NCI-H146 (cell line): ENCODE measurements at places on chromosomes 7 and 10.

DNA sequence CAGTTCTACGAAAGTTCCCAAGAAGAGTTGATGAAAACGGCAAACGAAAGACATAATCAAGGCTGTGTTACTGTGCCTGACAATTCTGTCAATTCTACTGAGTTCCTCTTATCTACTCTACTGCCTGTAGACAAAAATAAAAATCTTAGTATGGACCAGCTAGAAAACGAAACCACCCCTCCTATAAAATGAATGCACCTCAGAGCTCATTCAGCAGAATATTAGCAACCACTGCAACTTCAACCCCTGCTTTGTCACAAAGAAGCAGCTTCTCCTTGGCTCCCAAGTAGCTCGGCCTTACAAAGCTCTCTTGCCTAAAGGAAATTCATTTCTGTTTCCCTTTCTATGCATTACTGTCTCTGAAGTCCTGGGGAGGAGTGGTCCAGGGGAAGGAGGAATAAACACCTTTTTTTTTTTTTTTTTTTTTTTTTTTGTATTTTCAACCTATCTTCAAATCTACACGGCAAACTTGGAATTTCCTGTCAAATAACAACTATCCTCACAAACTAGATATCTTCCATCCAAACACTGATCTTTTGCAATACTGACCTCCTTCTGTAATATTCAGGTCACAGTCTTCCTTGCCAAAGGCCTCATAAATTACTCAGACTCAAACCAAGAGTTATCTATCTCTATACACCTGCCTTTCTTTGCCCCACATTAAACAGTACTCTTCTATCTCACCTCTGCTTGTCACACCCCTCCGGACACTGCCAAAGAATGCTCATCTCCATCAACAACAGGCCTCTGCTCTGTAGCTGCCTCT lies 74.3 kb downstream of the GLI3 start:
- no peak for DNase-seq

DNA sequence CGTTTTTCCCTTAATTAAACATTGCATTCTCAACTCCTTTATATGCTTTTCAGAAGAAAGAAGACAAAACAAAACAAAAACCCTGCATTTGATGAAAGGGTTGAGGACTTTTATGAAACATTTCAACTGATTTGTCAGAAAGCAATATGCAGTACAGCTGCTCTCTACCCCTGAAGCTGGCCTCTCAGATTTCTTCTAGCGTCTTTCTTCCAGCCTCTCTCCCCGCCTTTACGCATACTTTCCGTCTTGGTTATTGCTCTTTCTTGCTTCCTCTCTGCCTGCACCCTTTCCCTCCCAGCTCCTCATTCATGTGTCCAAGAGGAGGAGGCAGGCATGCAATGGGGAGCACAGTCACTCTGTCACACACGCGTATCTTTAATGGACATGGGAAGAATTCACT lies 91.0 kb upstream of the COL1A2 start:
- no peak for DNase-seq

DNA sequence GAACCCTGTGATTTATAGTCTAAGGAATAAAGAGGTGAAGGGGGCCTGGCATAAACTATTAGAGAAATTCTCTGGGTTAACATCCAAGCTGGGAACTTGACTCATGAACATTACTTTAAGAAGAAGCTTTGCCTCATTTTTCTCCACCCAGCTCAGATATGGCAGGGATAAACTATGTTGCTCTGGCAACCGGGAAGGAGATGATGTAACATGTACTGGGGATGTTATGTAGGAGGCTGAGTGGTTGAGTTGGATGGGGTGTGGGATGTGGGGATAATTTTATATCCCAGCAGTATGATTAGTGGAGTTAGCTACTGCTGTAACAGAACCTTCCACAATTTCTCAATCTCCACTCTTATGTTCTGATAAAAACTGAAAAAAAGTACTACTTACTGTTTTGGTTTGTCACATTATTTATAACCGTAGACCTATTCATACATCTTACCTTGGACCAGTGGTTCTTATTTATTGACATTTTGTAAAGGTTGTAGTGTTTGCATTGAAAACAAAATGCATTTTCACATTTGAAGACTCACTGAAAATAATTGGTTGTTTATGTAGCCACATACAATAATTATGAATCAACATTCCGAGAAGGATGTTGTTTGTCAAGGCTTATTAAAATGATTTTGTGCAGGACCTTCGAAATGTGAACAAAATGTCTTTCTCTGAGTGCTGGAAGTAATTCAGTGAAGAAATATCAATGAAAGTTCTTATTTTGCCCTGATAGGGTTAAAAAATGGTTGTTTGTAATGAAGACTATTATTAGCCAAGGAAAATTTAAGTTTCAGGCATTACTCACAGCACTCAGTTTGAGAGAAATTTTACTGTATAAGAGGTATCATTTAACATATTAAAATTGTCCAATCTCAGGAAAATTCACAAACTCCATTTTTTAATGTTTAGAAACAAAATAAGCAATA lies 1.3 kb downstream of the OR2F2 start:
- no peak for DNase-seq

DNA sequence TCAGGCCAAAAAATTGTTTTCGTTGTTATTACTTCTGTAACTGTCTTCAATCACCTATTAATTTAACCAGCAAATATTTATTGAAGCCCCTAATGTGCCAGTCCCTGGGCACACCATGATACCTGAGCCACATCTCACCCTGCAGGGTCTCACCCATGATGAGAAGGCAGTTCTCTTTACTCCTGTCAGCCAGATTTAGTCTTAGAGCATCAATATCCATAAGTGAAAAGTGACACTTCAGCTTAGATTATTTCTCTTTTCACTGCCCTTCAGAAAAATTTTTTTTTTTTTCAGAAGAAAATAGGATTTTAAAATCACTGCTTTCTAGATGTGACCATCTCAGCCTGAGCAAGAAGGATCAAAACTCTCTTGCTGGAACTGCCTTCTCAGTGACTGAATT lies 258.6 kb upstream of the NFE2L3 start:
- peak; percentile 33 for DNase-seq

GRCh38 chr7:2452074-2452507 lies 24.1 kb downstream of the GRIFIN start:
- DNase-seq: peak; percentile 25

- peak; percentile 74 for DNase-seq
Observed at GRCh38 chr7:67625257-67625737, 628.7 kb downstream of the TYW1 start.

DNA sequence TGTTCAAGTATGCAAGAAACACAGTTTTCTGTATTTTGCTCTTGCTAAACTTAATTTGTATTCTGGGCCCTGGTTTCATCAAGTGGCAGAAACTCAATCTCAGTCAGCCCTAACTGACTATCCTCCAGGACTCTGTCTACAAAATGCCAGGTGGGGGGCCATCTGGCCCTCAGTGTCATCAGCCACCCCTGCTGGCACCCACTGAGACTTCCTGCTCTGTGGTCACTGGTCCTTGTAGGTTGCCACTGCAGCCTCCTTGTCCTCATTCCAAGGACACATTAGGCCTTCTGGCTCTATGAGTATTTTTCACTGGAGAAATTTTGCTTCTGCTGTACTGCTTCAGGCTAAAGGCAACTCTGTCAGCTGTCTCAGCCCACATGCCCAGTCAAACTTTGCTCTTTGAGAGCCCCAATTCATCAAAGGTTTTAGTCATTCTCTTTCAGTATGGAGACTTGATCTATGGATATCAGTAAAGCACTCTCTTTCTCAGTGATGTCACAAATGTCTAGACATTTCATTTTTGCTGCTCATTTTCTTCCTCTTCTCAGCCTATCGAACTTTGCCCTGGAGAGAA lies 163.6 kb downstream of the KCND2 start:
- DNase-seq: no peak
